ENCODE measurements at places on chromosomes 3 and 15.
A peak's percentile ranks its signal among the peaks of the same experiment; 100 is the strongest.

- no peak for DNase-seq
Measured at GRCh38 chr15:48383031-48383430, 51.8 kb downstream of the DUT start.

GRCh38 chr3:149271669-149272068, 50.0 kb upstream of the CP start:
- DNase-seq = no peak

DNA sequence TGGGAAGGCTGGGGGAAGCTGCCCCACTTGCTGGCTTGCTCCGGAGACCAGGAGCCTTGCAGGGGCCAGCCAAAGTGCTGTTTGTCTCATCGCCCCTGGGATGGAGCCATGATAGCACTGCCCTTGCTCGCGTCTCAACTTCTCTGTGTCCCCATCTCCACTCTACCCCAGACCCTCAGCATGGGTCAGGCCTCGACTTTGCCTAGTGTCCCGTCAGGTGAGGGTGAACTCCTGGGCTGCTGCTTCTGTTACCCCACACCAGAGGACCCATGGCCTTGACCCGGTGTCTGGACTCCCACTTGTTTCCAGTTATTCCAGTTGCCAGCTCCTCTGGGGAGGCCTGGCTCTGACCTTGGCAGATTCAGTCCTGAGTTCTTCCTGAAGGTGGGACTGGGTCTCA, 36.5 kb upstream of the DUSP7 start:
- no peak for DNase-seq

GRCh38 chr3:107897471-107898061, 193.3 kb downstream of the CD47 start:
- DNase-seq = peak; percentile 44

DNA sequence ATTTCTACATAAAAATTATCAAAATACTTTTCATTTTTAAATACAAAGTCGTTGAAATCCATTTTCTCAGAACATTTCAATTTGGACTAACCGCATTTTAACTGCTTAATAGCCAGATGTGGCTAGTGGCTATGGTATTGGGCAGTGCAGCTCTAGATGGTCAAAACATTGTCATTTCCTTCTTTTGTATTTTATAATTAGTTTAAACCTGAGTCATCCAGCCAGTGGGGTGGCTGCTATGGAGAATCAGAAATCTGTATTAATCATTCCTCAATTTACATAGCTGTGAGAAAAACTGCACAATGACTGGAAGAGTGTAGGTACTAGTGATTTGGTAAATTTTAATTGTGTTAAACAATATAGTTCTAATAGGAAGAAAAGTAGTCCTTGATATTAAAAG, 245.3 kb downstream of the PDZRN3 start:
- no peak for DNase-seq

GRCh38 chr15:48811325-48811958, 573 bp upstream of the CEP152 start:
- DNase-seq = no peak

- no peak for DNase-seq
Measured at GRCh38 chr3:62110443-62111225, 262.7 kb downstream of the FEZF2 start.

- DNase-seq = no peak
Measured at GRCh38 chr3:135246027-135246426, 451.0 kb downstream of the EPHB1 start.

GRCh38 chr15:59396679-59397078, 24.0 kb upstream of the MYO1E start:
- DNase-seq = no peak

DNA sequence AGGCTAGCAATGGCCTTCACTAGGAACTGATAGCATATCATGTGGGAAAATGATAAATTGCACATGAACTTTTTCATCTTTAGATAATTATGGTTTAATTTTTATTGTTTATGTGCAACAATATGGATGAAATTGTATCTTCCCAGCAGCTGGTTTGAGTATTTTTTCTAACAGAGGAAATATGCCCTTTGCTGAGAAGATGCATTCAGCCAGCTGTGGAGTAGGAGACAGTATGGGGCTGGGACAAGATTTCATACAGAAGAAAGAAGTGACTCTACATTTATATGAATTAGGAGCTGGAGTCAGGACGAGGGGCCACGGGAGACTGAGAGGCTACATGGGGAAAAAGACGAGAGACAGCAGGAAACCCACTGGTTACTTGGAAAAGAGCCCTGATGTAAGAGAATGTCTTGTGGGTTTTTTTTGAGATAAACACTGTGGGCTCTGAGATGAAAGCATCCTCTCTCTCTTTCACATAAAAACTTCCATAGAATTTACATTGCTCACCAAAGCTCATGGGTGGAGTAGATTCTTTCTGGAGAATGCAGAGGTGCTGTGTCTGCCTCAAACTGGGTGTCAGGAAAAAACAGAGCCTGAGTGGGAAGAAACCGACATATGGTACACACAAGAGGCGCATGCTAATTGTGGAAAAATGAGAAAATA, 115.2 kb upstream of the PDZRN3 start:
- DNase-seq = peak; percentile 57

All from fibroblast of skin of left biceps (primary cell).